ENCODE measurements at places on chromosomes 11 and 22.

GRCh38 chr11:41666951-41667653 lies 207.7 kb upstream of the LRRC4C start:
- no peak for DNase-seq

- no peak for DNase-seq
Measured at GRCh38 chr11:82714346-82715174, 19.1 kb downstream of the FAM181B start.

GRCh38 chr11:96293598-96294021 lies 49.4 kb downstream of the MAML2 start:
- DNase-seq, result no peak

- no peak for DNase-seq
Measured at GRCh38 chr11:129226207-129226798, 34.2 kb upstream of the ARHGAP32 start.

GRCh38 chr11:66221726-66222236 lies 46.7 kb upstream of the RAB1B start:
- peak; percentile 8 for DNase-seq

- DNase-seq, result no peak
Measured at GRCh38 chr11:66563832-66564231, 4.6 kb downstream of the CTSF start.

- DNase-seq, result no peak
Measured at GRCh38 chr11:86673055-86673843, 833 bp upstream of the ME3 start.

- DNase-seq, result peak; percentile 55
Measured at GRCh38 chr11:64400102-64400501, 41.1 kb downstream of the RPS6KA4 start.

DNA sequence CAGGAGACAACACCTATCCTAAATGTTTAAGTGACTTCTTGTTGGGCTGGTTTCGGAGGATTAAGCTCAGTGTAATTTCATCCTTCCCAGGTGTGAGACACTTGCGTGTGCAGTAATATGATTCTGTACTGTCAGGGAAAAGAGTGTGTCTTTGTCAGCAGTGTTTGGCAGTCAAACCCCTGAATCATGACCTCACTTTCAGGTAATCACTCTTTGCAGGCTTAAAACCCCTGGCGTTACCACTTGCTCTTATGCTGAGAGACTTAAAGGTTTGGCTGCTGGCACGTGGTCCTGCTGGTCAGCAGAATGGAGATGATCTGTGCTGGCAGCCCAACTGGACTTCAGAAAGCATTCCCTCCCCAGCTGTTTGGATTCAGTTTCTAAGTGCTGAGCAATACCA lies 56.1 kb downstream of the APIP start:
- no peak for DNase-seq

GRCh38 chr11:65280646-65281045 lies 18.9 kb downstream of the POLA2 start:
- no peak for DNase-seq

GRCh38 chr22:20238536-20238900 lies 29.6 kb downstream of the RTN4R start:
- DNase-seq, result peak; percentile 59

GRCh38 chr22:28714043-28714628 lies 27.5 kb downstream of the CHEK2 start:
- no peak for DNase-seq

GRCh38 chr22:46256358-46256958 lies 6.4 kb upstream of the CDPF1 start:
- no peak for DNase-seq

GRCh38 chr22:31247726-31248125 lies 35.6 kb downstream of the LIMK2 start:
- no peak for DNase-seq
